Type B pancreatic cell (in vitro differentiated cells): ENCODE measurements at places on chromosomes 2 and 18. TPM values are rescaled to one million over a fixed set of nuclear protein-coding genes. Genes with fewer than 3 reads are reported as not detected.

Gene NRP2
- 18.7 and 109 TPM in 2 replicates for total RNA-seq

Gene UGT1A4
- total RNA-seq: not detected in 2 replicates

Gene BCL2L11
- total RNA-seq: 28.7 and 29.2 TPM in 2 replicates

Gene G6PC2
- 2.1 and 2.8 TPM in 2 replicates for total RNA-seq

Gene FAM228A
- total RNA-seq: not detected in 2 replicates

Gene KLHL14
- total RNA-seq: 0.81 and 6.1 TPM in 2 replicates

Gene ATP5F1A
- total RNA-seq: 526 and 558 TPM in 2 replicates

Gene IL18R1
- total RNA-seq: 5.8 and 9.8 TPM in 2 replicates

Gene OR6B2
- not detected in 2 replicates for total RNA-seq

Gene MC4R
- total RNA-seq: 1.3 TPM in 1 of 2 replicates, not detected in the other

Gene ITGB6
- total RNA-seq: 3.2 and 7.8 TPM in 2 replicates
